Transverse colon (tissue), 4 donors: ENCODE measurements at places on chromosomes 12 and 14.

DNA sequence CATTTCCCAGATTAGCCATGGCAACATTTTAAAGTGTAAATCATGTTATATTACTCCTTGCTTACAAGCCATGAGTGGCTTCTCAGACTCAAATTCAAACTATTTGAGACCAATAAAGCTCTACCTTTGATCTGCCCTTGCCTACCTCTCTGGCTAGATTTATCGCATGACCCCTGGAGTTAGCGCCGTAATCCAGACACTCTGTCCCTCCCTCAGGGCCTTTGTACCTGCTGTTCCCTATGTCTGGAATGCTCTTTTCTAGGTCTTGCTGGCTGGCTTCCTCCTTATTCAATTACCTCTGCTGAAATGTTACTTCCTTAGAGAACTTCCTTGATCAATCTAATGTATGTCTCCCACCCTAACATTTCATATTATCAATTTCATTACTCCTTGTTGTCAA is 16.3 kb downstream of the SIX4 start:
- DNase-seq, result no peak

DNA sequence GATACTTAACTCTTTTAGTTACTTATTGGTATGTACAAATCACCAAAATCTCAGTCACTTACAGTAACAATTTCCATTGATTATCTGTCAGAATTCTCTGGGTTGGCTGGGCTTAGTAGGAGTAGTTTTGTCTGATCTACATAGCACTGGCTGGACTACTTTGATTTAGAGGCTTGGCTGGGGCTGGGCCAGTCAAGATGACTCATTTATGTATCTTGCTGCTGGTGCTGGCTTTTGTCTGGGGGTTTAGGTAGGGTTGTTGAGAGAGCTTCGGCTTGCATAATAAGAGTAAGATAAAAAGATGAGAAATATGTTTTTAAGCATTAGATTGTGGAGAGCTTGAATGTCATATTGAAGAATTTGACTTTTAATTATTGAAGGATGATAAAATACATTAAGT is 1093.7 kb downstream of the SLC6A15 start:
- DNase-seq, result no peak

DNA sequence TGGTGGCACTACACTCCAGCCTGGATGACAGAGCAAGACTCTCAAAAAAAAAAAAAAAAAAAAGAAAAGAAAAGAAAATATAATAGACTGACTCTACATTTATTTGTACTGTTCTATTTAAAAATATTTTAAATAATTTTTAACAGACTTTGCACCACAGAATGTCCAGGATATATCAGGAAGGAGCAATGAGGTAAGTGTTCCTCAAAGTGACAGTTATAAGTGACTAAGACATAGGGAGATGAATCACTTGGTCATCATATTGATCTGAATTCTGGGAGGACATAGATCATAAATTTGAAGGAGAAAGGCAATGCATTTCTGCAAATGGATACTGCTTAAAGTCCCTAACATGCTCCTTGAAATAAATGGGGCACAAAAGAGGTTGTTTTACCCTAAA is 221.5 kb downstream of the KCNC2 start:
- DNase-seq, result no peak

- no peak for DNase-seq
These were observed 65.9 kb downstream of the FOXN3 start for GRCh38 chr14:89351221-89351515.
